CD4-positive, alpha-beta T cell treated with Interleukin-6 at 100 ng/mL for 8 hours (primary cell): ENCODE measurements at places on chromosomes 13 and 19.
A peak's percentile ranks its signal among the peaks of the same experiment; 100 is the strongest.

DNA sequence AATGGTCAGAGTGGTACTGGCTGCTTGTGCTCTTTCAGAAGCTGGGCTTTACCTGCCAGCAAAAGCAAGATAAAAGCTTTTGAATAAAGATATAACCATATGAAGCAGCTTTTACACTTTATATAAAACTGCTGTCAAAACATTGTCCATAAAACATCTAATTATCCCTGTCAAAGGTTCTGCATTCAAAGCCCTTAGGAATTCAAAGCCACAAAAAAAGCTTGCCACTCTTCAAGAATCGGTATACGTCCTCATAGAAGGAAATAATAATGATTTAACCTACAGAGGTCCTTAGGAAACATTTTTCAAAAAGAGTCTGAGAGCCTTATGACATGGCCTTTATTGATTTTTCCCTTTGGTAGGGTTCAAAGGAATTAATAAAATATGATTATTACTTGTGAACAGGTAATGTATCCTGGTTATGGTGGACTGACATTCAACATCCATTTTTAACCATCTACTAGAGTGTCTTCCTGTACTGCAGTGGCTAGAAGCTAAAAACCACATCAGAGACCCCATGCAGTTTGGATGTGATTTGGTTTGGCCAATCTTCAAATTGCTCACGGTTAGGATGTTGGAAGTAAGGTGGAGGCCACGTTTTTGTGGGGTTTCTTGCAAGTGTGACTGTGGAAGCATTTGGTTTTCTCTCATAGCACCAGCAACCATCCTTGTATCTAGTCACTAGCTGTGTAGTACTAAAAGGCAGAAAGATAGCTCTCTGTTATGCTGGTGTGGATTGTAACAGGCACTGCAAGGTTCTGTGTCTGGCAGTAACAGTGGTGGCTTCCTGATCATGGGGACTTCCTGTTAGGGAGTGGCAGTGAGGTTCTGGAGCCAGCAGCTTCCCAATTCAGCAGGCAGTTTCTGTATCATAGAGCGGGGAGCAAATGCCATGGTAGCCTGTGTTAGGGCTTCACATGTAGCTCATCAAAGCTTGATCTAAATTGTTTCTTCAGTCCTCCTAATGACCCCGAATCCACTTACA lies 441.5 kb downstream of the DIAPH3 start:
- no peak for DNase-seq

GRCh38 chr19:41869374-41869955 lies 7.6 kb upstream of the CD79A start:
- DNase-seq, result no peak

DNA sequence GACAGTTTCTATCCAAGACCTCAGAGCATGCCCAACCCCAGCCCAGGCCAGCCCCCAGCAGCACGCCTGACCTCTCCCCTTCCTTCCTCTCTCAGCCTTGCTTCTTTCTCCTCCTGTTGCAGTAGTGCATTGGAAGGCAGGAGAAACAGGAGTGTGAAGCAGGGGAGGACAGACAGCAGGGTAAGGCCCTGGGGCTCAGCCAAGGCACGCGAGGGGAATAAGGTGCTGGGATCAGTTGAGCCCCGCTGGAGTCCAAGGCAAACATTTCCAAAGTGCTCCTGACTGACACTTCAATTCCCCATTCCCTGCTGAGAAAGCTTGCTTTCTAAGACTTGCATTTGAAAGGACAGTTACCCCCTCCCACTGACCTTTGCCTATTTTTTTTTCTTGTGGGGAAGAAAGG lies 73.1 kb upstream of the OLFM4 start:
- DNase-seq, result no peak

DNA sequence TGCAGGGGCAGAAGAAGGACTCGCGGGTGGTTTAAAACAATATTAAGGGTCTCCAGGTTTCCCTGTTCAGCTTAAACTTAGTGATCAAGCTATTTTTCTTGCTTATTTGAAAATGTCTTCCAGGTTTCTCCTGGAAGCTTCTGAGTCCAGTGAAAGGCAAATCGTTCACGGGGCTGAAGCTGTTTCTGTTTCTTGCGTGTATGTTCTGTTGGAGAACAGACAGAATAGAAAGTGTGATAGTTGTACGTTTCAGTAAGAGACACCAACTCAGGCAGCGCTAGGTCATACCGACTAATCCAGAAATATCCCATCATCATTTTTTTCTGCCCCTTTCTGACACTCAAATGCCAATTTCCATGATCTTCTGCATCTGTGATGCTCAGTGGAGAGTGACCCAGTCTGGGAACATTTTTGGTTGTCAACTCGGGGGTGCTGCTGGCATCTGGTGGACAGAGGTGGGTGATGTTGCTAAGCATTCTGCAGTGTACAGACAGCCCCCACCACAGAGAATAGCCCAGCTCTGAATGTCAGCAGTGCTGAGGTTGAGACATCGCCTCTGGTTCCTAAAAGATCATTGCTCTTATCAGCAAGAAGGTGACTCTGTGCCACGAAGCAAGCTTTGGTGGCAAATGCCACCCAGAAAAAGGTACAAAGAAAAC lies 4.3 kb downstream of the KLF2 start:
- peak; percentile 53 for DNase-seq

- DNase-seq, result no peak
Observed at GRCh38 chr13:88104576-88104975, 433.4 kb downstream of the SLITRK5 start.

DNA sequence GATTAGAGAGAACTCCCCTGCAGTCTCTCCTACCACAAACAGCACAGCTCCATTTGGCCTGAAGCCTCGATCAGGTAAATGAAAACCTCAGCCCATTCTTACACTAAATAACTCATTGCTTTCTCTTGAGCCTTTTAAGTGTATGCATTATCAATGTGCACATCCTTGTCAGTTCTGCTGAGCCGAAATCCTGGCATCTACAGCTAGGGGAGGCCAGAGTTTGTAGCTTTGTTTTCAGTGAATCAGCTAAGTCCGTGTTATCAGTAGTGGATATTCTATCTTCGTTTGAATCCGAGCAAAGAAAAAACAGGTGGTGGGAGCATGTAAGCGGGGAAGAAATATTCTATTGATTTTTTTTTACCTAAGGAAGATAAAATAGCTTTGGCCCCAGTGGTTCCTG lies 84.4 kb downstream of the ESD start:
- no peak for DNase-seq
